ENCODE measurements at places on chromosomes 5 and 9. TPM values are rescaled to one million over a fixed set of nuclear protein-coding genes. Genes with fewer than 3 reads are reported as not detected.

- DNase-seq = no peak
- no peaks in the 10 kb centered on the region for H3K4me1 ChIP-seq
- H3K27me3 ChIP-seq = no peaks in the 10 kb centered on the region
Measured at GRCh38 chr5:171825051-171825450, 39.4 kb downstream of the SMIM23 start.

DNA sequence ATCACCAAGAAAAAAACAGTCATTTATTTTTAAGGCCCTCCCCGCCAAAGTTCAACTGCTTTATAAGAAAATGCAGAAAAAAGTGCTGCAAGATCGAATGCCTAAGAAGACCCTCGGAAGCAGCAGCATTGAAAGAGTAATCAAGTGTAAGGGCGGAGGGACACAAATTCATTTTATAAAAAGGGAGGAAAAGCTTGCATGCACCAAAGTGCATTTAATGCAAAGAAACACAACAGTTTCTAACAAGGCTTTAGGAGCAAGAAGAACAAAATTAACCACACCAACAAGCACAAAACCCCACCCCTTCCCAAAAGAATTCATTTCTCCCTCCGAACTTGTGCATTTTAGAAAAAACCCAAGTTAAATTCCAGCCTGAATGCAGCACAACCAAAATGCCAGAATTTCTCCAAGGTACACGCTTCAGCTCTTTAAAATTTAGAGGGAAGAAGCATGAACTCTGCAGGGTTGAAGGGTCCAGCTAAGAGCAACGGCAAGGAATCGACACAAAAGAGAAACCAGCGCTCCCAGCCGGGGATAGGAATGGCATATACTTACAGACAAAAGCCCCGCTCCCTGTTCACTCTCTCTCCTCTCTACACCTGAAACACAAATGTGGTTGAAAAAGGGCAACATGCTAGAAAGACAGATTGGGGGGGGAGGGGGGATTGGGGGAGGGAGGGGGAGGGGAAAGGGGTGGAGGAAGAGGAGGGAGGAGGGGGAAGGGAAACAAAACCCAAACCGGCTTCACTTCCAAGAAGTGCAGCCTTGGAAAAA is at the start of gene NREP:
Gene NREP (minus strand): TSS at position 614 of the 774 bp plus-strand sequence. CDS start 1,422 bp downstream, outside the sequence.
- no peaks in the 10 kb centered on the region for H3K27me3 ChIP-seq
- H3K36me3 ChIP-seq = no peaks in the 10 kb centered on the region
- peak within 1 kb of the TSS; percentile 95 for H3K27ac ChIP-seq
- no peaks in the 10 kb centered on the region for H3K4me1 ChIP-seq

GRCh38 chr5:141814064-141814964 is 63.9 kb downstream of the PCDH1 start:
- peaks cover 16% of the 10 kb centered on the region for H3K4me1 ChIP-seq
- no peak for DNase-seq
- H3K4me3 ChIP-seq = no peak overlapping the region
- peak overlapping the region; percentile 30 for H3K27ac ChIP-seq

GRCh38 chr9:94101162-94101853 is 17.0 kb downstream of the PTPDC1 start:
- no peaks in the 10 kb centered on the region for H3K27me3 ChIP-seq
- H3K27ac ChIP-seq = no peak overlapping the region
- DNase-seq = no peak
- H3K4me3 ChIP-seq = no peak overlapping the region

DNA sequence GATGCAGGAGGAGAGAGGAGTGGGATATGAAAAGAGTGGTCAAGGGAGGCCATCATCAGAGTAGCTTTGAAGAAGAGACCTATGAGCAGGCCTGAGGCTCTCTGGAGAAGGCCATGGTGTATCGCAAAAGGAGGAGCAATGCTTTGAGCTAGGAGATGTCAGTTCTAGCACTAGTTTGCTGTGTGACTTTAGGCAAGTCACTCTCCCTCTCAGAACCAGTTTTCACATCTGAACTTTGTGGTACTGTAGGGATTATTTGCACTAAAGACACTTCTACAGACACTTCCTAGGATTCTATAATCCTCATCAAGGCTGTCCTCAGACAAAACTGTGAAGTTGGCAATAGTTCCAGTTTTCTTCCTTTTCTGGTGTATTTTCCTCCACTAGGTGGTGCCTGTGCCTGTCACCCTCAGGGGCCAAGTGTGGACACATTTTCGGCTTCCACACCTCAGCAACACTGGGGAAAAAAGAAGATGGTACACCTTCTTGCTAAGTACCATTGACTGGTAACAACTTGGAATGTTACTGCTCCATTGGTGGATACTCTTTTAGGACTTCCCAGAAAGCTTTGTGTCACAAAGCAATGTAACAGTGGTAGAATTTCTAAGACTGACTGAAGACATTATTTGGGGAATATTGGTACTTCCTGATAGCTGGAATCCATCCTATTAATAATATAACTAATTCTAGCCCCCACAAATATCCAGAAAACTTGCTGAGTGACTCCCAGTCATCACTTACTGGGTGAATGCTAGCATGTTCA is 9.9 kb downstream of the PAPPA start:
- H3K27ac ChIP-seq = no peak overlapping the region
- H3K27me3 ChIP-seq = peaks cover 9% of the 10 kb centered on the region
- no peaks in the 10 kb centered on the region for H3K36me3 ChIP-seq

Gene TBC1D2
- polyA plus RNA-seq = 31.3 TPM

Gene TMC1
- polyA plus RNA-seq = 0.10 TPM

Gene ENHO
- polyA plus RNA-seq = 0.29 TPM

- H3K36me3 ChIP-seq = no peaks in the 10 kb centered on the region
- H3K4me1 ChIP-seq = no peaks in the 10 kb centered on the region
- no peak for DNase-seq
- H3K27me3 ChIP-seq = no peaks in the 10 kb centered on the region
Measured at GRCh38 chr9:1939926-1940368, 75.2 kb upstream of the SMARCA2 start.

Gene NPDC1
- polyA plus RNA-seq = 49.0 TPM

GRCh38 chr5:16792598-16793275 is 143.4 kb downstream of the MYO10 start:
- DNase-seq = no peak
- H3K27ac ChIP-seq = no peak overlapping the region
- H3K4me3 ChIP-seq = no peak overlapping the region

Gene MYOT
- 0.44 TPM for polyA plus RNA-seq

DNA sequence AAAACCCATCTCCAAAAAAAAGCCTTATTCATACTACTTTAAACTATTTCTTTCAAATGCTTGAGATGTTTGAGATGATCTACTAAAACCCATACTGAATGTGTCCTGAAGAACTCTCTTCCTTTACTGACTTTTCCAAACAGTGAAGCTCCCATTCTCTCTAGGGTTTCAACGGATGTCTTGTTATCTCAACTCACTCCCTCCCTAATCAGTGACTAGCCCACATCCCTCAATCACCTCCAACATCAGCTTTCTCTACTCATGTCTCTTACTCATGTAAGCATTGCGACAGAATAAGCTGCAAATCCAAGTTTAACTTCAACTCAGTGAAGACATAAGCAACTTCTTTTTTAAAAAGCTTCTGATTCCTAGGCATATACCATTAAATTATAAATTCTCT is 42.1 kb downstream of the WDR41 start:
- peaks cover 14% of the 10 kb centered on the region for H3K36me3 ChIP-seq
- H3K27me3 ChIP-seq = no peaks in the 10 kb centered on the region
- DNase-seq = no peak
- H3K4me1 ChIP-seq = peaks cover 13% of the 10 kb centered on the region

- no peaks in the 10 kb centered on the region for H3K36me3 ChIP-seq
- no peak for DNase-seq
- no peak overlapping the region for H3K27ac ChIP-seq
- no peak overlapping the region for H3K4me3 ChIP-seq
- no peaks in the 10 kb centered on the region for H3K4me1 ChIP-seq
Measured at GRCh38 chr5:84191281-84191680, 193.4 kb downstream of the EDIL3 start.

DNA sequence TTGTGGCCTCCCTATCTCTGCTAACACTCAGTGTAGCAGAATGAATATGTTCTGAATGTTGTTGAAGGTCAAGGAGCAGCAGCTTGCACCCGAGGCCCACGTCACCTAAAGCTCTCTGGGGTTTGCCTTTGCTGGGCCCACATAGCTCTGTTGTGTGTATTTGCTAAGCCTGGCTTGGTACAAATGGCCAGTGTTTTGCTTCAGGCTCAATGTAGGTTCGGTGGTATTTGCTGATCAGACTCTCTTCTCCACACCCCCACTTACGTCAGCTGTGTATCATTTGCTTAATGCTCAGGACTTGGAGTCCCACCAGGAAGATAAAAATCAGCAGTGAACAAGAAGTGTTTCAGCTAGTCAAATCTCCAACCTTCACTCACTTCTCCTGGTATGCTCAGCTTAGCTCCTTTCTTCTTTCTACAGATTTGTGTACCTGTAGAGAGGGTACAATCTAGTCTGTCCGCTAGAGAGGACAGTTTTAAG is 4.8 kb upstream of the RFESD start:
- H3K4me1 ChIP-seq = no peaks in the 10 kb centered on the region
- H3K36me3 ChIP-seq = no peaks in the 10 kb centered on the region
- DNase-seq = no peak
- no peaks in the 10 kb centered on the region for H3K27me3 ChIP-seq
- H3K27ac ChIP-seq = peak overlapping the region; percentile 64

DNA sequence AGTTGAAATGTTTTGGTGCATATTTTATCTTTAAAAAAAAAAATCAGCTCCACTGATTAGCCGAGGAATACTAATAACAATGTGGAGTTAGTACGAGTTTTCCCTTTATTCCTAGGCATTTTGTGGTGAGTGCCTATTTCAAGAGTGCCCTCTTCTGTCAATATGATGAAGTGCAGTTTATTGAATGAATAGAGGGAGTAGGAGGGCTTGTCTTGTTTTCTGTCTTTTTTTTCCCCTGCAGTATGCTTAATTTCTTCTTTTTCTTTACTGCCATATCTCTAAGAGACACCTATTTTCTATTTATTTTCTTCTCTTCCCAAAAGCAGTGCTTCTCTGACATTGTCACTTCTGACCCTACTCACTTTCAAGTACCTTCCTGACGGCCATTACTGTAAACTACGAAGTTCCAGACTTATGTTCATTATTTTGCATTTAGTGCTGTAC is 169.6 kb upstream of the PITX1 start:
- no peaks in the 10 kb centered on the region for H3K4me1 ChIP-seq
- H3K4me3 ChIP-seq = no peak overlapping the region
- no peaks in the 10 kb centered on the region for H3K36me3 ChIP-seq
